ELR (cell line): ENCODE measurements at places on chromosomes 11 and 22.

DNA sequence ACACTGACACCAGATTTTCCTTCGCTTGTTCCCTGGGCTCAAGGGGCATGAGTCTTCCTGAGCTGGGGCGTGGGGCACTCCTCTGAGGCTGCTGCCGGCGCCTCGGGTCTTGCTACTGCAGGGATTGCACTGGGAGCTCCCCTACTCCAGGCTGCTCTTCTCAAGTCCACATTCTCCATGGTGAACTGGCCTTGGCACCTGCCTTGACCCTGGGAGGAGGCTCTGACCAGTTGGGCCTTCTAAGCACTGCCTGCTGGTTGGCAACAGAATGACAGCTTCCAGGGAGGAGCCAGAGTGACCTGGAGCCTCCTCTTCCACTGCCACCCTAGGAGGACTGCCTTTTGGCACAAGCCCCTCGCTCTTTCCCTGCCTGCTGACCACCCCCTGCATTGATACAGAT lies 9.5 kb downstream of the FREY1 start:
- DNase-seq: peak; percentile 19

- DNase-seq: no peak
Observed at GRCh38 chr11:25218036-25218435, 721.2 kb downstream of the LUZP2 start.

DNA sequence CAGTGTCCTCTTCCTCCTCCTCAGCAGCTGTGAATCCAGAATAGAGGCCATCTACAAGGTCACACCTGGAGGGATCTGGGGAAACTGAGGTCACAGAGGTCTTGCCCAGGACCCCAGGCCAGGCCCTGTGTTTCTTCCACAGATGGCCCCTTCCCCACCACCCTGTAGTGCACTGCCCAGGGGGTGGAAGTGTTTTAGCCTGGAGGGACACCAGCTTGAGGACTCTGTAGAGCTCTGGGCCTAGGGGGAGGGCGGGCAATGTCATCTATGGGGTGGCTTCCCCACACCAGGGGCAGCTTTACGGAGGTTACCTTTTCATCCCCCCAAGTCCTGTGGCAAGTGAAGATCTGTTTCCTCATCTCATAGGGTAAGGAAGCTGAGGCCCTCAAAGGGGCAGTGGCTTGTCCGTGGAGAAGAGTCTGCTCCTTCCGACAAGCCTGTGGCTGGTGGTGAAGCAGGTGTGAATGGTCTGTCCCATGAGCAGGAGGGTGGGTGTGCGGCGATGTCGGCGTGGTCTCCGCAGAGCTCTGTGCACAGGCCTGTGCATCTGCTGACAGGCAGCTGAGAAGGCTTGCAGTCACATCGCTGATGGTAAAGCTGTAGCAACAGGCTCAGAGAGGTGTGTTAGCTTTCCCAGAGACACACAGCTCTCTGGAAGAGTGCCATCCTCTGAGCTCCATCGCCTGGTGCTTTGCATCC lies 74.1 kb upstream of the WNT7B start:
- DNase-seq: no peak

DNA sequence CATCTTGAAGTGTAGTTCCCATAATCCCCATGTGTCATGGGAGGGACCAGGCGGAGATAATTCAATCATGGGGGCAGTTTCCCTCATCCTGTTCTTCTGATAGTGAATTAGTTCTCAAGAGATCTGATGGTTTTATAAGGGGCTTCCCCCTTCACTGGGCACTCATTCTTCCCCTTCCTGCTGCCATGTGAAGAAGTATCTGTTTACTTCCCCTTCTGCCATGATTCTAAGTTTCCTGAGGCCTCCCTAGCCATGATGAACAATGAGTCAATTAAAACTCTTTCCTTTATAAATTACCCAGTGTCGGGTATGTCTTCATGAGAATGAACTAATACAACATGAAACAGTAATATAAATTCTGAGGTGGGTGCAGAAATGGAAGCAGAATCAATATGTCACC lies 12.1 kb upstream of the SPTBN2 start:
- no peak for DNase-seq

GRCh38 chr11:9838961-9839360 lies 175.1 kb downstream of the SWAP70 start:
- peak; percentile 84 for DNase-seq

GRCh38 chr22:39952347-39952746 lies 7.8 kb upstream of the TMA7B start:
- no peak for DNase-seq

DNA sequence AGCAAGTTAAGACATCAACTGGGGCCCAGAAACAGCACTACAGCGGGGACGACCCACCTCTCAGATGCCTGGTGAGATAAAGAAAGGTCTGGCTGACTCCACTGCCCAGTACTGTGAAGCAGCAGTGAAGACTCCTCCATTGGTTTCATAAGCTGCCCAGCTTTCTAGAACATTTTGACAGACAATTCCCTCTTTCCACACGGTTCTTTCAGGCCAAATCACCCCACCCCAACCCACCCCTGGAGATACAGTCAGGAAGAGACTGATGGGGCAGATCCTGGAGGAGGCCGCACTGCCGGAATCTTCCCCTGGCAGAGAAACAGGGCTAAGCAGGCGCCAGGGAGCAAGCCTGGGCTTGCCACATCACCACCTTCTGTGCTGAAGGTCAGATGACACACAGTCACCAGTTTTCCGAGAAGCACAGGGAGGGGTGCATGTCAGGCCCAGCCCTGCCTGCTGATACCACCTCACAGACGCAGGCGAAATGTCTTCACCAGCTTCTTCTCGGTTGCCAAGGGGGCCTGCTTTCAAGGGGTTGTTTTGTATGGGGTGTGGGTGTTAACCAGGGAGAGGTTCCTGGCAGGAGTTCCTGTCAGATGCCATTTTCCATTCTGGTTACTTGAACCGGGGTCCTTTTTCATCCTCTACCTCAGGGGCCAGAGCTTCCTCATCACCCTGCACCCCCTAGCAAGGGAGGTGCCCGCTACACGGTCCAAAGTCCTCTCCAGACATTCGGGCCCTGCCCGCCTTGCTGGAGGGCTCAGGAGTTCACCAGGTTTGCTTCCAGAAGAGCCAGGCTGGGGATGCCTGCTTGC lies 1.4 kb upstream of the NEAT1 start:
- peak; percentile 97 for DNase-seq

DNA sequence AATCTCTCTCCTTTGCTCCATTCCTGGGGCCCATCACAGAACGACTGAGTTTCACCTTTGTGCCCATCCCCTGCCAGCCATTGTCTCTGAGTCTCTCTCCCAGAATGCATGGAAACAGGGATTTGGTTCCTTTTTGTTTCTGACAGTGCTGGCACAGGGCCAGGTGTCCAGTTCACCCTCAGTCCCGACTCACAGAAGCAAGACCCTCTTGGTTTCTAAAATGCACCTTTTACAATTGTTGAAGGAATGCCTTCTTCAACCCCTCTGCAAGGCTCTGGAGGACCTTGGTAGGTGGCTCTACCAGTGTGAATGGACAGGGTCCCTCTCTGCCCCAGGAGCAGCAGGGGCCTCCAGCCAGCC lies 5.1 kb upstream of the MYEOV start:
- DNase-seq: no peak

GRCh38 chr11:83039566-83039965 lies 32.1 kb downstream of the RAB30 start:
- peak; percentile 12 for DNase-seq

GRCh38 chr11:62954478-62954877 lies 30.3 kb downstream of the SLC22A6 start:
- no peak for DNase-seq

- DNase-seq: no peak
Observed at GRCh38 chr11:68524681-68525080, 64.1 kb downstream of the PPP6R3 start.

GRCh38 chr22:37269936-37270678 lies 12.2 kb upstream of the CYTH4 start:
- DNase-seq: no peak

DNA sequence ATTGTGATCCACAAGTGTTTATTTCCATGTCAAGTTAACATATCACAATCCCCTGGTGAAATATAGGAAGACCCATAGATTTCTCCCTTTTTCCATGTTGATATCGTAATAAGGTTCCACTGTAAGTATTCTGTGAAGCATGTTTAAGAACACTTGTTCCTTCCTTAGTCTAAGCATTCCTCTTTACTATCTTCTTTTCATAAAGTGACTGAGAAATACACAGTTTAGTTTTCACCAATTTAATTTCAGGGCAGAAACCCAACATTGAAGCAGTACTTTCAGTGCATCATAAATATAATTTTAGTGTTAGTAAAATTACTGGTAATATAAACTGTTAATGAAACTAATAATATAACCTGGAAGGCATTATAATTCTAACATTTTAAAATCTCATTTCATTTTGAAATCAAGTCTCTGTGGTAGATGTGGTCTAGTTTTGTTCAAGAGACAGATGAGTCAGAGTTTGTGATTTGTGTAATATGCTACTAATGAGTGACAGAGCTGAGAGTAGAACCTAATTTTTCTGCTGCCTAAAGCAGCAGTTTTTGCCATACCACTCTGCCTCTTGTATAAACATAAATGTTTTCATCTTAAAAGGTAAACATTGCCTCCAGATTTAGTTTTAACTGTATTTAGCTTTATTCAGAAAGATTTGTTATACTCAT lies 79.4 kb downstream of the ATM start:
- peak; percentile 42 for DNase-seq

- DNase-seq: no peak
Observed at GRCh38 chr11:112631333-112631732, 329.9 kb upstream of the NCAM1 start.

- peak; percentile 6 for DNase-seq
Observed at GRCh38 chr11:31687256-31687655, 123.9 kb downstream of the PAX6 start.

DNA sequence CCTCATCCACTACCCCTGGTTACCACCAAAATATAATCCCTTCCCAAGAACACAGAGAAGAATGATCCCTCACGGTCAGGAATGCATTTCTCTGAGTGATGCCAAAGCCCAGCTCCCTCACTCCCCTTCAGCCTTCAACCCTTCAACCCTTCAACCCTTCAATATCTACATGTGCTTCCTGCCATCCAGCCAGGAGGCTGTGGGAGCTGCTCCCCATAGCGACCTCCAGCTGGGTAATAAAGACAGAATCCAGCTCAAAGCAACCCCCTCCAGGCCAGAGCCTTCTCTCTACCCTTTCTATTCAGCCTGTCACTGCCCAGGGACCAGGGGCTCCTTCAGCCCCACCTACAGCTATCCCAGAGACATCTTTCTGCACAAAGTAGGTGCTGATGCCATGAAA lies 2.7 kb downstream of the ARHGAP1 start:
- no peak for DNase-seq

DNA sequence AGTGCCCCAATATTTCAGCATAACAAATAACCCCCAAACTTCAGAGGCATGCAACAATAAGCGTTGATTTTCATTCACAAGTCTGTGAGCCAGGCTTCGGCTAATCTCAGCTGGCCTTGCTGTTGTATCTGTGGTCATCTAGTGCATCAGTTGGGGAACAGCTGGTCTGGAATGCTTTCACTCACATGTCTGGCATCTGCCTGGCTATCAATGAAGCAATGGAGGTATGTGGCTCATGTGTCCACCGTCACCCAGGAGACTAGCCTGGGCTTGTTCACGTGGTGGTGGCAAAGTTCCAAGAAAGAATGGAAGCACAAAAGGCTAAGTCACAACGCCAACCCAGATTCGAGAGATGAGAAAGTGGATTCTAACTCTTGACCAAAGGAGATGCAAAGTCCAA lies 304.8 kb upstream of the ISX start:
- no peak for DNase-seq

- no peak for DNase-seq
Observed at GRCh38 chr11:414318-414857, 411 bp downstream of the SIGIRR start.

- DNase-seq: no peak
Observed at GRCh38 chr11:20621679-20622078, 22.3 kb downstream of the SLC6A5 start.

- no peak for DNase-seq
Observed at GRCh38 chr11:34783816-34784317, 132.3 kb downstream of the APIP start.

DNA sequence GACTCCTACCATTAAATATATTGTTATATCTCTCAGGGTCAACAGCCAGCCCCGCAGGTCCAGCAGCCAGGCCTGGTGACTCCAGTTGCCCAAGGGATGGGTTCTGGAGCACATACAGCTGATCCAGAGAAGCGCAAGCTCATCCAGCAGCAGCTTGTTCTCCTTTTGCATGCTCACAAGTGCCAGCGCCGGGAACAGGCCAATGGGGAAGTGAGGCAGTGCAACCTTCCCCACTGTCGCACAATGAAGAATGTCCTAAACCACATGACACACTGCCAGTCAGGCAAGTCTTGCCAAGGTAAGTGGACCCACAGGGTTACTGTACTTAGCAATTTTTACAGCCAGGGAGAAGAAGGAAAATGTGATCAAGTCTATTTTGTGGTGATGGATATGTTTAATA lies 35.1 kb downstream of the EP300 start:
- DNase-seq: no peak

- DNase-seq: no peak
Observed at GRCh38 chr11:12050470-12051286, 42.3 kb upstream of the DKK3 start.

- no peak for DNase-seq
Observed at GRCh38 chr11:10042699-10043098, 251.3 kb downstream of the SBF2 start.

- DNase-seq: no peak
Observed at GRCh38 chr11:8183111-8183510, 14.3 kb upstream of the RIC3 start.
